Breast epithelium (tissue), 4 donors: ENCODE measurements at places on chromosomes 16 and 17. TPM values are rescaled to one million over a fixed set of nuclear protein-coding genes. Genes with fewer than 3 reads are reported as not detected.

GRCh38 chr16:78762222-78762621, 662.8 kb downstream of the WWOX start:
- H3K27me3 ChIP-seq: no peaks in the 10 kb centered on the region
- no peaks in the 10 kb centered on the region for H3K4me1 ChIP-seq
- DNase-seq: no peak
- H3K4me3 ChIP-seq: no peak overlapping the region
- no peaks in the 10 kb centered on the region for H3K36me3 ChIP-seq

GRCh38 chr16:83781-84615, 6.0 kb downstream of the MPG start:
- H3K27me3 ChIP-seq: no peaks in the 10 kb centered on the region
- no peak for DNase-seq
- no peaks in the 10 kb centered on the region for H3K36me3 ChIP-seq
- H3K4me3 ChIP-seq: no peak overlapping the region
- peak overlapping the region; percentile 74 for H3K27ac ChIP-seq

- DNase-seq: no peak
- no peaks in the 10 kb centered on the region for H3K4me1 ChIP-seq
- H3K36me3 ChIP-seq: no peaks in the 10 kb centered on the region
- no peak overlapping the region for H3K27ac ChIP-seq
- no peak overlapping the region for H3K4me3 ChIP-seq
Observed at GRCh38 chr16:767743-768235, 7.3 kb downstream of the MSLN start.

DNA sequence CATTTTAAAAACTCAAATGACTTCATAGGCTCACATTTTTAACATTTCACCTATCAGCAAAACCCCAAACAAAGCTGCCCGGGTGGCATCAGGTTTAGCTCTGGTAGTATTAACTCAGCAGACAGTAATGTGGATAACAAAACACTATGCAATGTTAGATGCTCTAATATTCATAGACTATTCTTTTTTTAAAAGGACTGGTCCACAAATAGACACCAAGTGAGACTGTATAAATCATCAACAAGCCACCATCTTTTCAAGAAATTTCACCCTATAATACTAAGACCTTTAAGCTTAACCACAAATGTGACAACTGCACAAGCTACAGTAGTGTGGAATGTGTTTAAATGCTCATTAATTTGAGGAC, 20.2 kb downstream of the SNN start:
- H3K36me3 ChIP-seq: no peaks in the 10 kb centered on the region
- DNase-seq: no peak
- H3K4me3 ChIP-seq: no peak overlapping the region
- no peaks in the 10 kb centered on the region for H3K4me1 ChIP-seq
- no peaks in the 10 kb centered on the region for H3K27me3 ChIP-seq

C16orf90 gene
- total RNA-seq: not detected

DNA sequence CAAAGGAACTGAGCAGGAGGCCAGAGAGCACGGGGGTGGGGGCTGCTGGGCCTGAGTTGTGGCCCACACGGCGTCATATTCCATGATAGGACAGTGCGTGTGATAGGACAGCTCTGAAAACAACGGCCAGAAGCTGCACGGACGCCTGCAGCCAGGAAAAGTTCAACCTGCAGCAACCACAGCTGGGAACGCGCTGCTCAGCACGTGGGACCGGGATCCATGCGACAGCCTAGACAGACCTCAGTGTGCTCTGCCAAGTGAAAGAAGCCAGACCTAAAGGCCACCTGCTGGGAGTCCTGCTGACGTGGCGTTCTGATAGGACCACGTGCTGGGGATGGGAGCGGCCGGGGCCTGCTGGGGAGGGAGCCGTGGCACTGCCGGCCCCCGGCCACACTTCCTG, 21.6 kb downstream of the CTU2 start:
- H3K4me3 ChIP-seq: no peak overlapping the region
- no peaks in the 10 kb centered on the region for H3K4me1 ChIP-seq
- no peak for DNase-seq

GRCh38 chr17:80523956-80524712, 20.5 kb upstream of the RPTOR start:
- H3K4me3 ChIP-seq: no peak overlapping the region
- no peak overlapping the region for H3K27ac ChIP-seq
- no peaks in the 10 kb centered on the region for H3K36me3 ChIP-seq
- no peaks in the 10 kb centered on the region for H3K4me1 ChIP-seq
- DNase-seq: no peak

- no peak overlapping the region for H3K4me3 ChIP-seq
- DNase-seq: no peak
- H3K4me1 ChIP-seq: no peaks in the 10 kb centered on the region
- H3K36me3 ChIP-seq: no peaks in the 10 kb centered on the region
- no peak overlapping the region for H3K27ac ChIP-seq
Observed at GRCh38 chr17:8725881-8726876, 18.5 kb downstream of the CCDC42 start.

DNA sequence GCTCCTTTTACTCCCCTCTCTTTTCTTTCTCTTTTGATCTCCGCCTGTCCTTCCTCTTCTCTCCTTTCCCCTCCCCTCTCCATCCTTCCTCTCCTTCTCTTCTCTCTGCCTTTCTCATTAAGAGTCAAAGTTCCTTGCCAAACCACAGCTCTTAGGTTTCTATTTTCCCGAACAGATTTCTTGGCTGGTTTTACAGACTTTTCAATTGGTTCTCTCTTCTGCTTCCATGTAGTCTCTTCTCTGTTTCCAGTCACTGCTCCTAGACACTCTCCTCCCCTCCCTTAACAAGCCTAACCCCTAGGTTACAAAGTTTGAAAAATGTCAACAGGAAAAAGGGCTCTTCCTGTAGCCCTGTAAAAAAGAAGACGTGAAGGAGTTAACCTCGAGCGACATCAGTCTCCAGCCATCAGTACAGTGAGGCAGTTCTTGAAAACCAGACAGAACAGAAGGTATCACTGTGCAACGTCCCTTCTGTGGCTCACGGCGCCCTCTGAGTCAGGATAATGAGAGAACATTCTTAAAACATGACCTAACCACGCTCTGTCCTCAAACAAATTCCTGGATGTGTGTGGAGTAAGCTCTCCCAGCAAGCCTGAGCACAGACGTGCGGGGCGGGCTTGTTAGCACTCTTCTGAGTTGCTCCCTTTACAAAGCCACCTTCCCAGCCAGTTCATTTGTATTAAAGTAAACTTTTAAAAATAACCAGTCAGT, 11.6 kb upstream of the MARCHF10 start:
- DNase-seq: peak; percentile 74
- peaks cover 6% of the 10 kb centered on the region for H3K4me1 ChIP-seq
- H3K27me3 ChIP-seq: no peaks in the 10 kb centered on the region
- no peak overlapping the region for H3K4me3 ChIP-seq
- H3K27ac ChIP-seq: peak overlapping the region; percentile 80

DNA sequence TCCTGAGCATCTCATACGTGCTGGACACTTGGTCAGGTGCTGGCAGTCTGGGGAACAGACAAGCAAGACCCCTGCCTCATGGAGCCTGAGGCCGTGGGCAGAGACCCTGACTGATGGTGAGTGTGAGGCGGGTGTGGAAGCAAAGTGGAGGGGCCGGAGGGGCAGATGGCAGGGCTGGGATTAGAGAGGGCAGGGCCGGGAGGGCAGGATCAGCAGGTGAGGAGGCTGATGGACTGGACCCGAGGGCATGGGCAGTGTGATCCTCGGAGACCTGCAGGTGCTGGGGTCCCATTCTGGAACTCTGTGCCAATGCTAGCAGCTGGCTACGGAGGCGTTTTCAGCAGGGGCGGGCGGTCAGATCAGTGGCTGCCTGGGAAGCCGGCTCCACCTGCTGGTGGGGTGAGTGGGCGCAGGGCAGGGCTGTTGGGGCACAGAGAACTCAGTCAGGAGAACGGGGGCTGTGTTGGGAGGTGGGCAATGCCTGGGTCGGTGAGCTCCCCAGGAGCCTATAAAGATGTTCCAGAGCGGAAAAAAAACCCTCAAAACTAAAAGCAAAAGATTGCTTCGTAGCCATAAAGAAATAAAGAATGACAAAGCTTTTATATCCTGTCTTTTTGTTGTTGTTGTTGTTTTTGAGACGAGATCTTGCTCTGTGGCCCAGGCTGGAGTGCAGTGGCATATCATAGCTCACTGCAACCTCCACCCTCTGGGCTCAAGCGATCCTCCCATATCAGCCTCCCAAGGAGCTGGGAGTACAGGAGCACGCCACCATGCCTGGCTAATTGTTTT, 8.9 kb upstream of the C16orf74 start:
- H3K4me1 ChIP-seq: no peaks in the 10 kb centered on the region
- H3K27ac ChIP-seq: no peak overlapping the region
- DNase-seq: no peak
- H3K4me3 ChIP-seq: no peak overlapping the region

DNA sequence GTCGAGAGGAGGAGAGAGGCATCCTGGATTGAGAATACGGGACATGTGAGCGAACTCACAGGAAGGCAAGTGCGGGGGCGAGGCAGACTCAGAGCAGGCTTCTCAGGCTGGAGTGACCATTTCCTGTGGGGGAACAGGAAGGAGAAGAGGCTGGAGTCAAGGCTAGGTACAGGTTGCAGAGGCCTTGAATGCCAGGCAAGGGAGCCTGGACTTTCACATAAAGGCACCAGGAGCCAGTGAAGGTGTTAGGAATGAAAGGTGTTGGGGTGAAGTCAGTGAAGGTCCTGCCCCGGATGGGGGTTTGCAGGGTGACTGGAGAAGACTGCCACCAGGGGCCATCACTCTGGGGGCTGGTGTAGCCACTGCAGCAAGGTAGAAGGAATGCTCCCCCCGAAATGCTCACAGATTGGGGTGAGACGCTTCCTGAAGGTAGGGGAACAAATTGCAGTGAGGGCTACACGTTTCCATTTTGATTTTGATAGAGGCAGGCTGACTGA, 5.3 kb upstream of the GPRC5C start:
- H3K4me3 ChIP-seq: no peak overlapping the region
- no peak for DNase-seq
- H3K4me1 ChIP-seq: peaks cover 17% of the 10 kb centered on the region
- peak overlapping the region; percentile 98 for H3K27ac ChIP-seq
- H3K27me3 ChIP-seq: no peaks in the 10 kb centered on the region

DNA sequence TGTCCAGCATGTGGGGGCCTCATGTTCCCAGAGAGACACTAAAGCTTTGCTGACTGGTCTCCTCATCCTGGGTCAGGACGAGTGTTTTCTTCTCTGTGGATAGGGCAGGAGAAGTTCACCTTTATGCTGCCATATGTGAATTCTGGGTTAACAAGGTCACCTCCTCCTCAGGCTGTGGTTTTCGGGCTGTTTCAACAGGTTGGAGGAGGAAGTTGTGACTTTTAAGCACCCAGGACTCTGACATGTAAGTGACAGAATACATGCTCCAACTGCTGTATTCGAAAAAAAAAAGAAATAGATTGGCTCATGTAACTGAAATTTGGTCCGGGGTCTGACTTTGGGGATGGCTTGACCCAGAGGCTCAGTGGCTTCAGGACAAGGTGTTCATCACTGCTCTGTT, 54.2 kb downstream of the SNX20 start:
- H3K4me3 ChIP-seq: no peak overlapping the region
- H3K27ac ChIP-seq: no peak overlapping the region

ATAD5 gene
- total RNA-seq: 1.6 TPM

PLXDC1 gene
- total RNA-seq: 37.7 TPM

KRT31 gene
- total RNA-seq: not detected

DNA sequence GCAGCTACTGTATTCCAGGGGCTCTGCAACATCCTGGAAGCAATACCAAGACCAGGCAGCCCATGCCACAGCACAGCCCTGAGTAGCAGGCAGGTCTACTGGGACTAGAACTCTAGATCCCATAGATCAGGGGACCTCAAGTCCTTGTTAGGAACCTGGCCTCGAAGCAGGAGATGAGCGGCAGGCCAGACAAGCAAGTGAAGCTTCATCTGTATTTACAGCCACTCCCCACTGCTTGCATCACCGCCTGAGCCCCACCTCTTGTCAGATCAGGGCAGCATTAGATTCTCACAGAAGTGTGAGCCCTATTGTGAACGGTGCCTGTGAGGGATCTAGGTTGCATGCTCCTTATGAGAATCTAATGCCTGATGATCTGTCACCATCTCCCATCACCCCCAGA, 295.7 kb upstream of the TNRC6C start:
- H3K4me1 ChIP-seq: no peaks in the 10 kb centered on the region
- no peak overlapping the region for H3K27ac ChIP-seq
- H3K27me3 ChIP-seq: no peaks in the 10 kb centered on the region
- DNase-seq: no peak

TACO1 gene
- 11.1 TPM for total RNA-seq

GRCh38 chr17:66567234-66568170, 265.1 kb downstream of the PRKCA start:
- no peak overlapping the region for H3K27ac ChIP-seq
- no peaks in the 10 kb centered on the region for H3K36me3 ChIP-seq
- peak; percentile 62 for DNase-seq
- no peaks in the 10 kb centered on the region for H3K27me3 ChIP-seq
- no peaks in the 10 kb centered on the region for H3K4me1 ChIP-seq

DNA sequence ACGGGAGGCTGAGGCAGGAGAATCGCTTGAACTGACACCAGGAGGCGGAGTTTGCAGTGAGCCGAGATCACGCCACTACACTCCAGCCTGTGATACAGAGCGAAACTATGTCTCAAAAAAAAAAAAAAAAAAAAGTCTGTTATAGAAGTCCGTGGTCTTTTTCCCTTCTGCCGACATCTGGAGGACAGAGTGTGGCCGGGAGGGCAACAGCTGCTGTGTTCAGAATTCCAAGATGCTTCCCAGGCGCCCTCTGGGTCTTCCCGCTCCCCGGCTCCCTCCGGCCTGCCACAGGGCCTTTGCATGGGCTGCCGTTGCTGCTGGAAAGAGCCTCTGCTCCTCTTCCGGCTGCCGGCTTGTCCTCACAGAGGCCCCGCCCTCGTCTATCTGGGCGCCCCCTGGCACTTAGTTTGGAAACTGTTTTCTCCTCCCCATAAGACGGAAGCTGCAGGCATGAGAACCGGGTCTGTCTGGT, 2.4 kb upstream of the CACNA1H start:
- no peak for DNase-seq
- H3K4me1 ChIP-seq: peaks cover 12% of the 10 kb centered on the region
- no peak overlapping the region for H3K27ac ChIP-seq
- H3K27me3 ChIP-seq: peaks cover 11% of the 10 kb centered on the region
- H3K36me3 ChIP-seq: no peaks in the 10 kb centered on the region
- H3K4me3 ChIP-seq: no peak overlapping the region

- H3K27me3 ChIP-seq: no peaks in the 10 kb centered on the region
- H3K4me1 ChIP-seq: no peaks in the 10 kb centered on the region
- DNase-seq: no peak
- no peaks in the 10 kb centered on the region for H3K36me3 ChIP-seq
- H3K27ac ChIP-seq: no peak overlapping the region
Observed at GRCh38 chr17:6212766-6213165, 142.6 kb downstream of the WSCD1 start.

DNA sequence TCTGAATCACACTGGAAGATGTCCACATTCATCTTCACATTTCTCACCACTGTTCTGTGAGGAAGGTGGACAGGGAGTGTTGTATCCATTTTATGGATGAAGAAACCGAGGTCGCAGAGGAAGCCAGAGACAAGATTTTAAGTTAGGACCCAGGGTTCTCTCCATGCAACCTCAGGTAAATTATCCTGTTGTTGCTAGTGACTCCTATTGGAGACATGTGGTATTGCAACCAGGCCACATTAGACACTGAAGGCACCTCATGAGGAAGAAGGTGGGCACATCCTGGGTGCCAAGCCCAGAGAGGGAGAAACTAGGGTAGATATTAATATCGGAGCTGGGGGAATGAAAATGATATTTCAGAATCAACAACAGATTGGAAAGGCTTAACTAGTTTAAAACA, 8.5 kb upstream of the WNT9B start:
- H3K27me3 ChIP-seq: peaks cover 18% of the 10 kb centered on the region
- no peak overlapping the region for H3K27ac ChIP-seq
- H3K4me3 ChIP-seq: no peak overlapping the region
- no peaks in the 10 kb centered on the region for H3K4me1 ChIP-seq
- no peaks in the 10 kb centered on the region for H3K36me3 ChIP-seq

EPX gene
- not detected for total RNA-seq

DBNDD1 gene
- total RNA-seq: 7.9 TPM

SLC52A1 gene
- 0.29 TPM for total RNA-seq
